ENCODE measurements at places on chromosomes 1 and 21. TPM values are rescaled to one million over a fixed set of nuclear protein-coding genes. Genes with fewer than 3 reads are reported as not detected.

DNA sequence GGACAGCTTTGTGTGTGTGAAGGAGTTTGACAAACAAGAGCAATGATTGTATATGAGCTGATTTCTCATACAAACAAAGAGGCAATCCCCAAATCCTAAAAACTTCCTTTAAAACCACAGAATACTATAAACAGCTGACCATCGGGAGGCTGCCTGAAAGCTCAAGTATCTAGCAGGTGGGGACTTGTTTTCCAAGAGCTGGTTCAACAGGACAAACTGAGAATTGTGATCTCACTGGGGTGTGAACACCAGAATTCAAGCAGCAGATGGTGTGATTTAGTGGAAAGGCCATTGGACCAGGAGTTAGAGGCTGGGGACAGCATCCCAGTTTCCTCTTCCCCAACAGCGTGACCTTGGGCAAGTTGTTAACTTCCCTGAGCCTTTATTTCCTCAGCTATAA lies 13.9 kb downstream of the LMX1A start:
- DNase-seq, result no peak

GRCh38 chr1:197063212-197063611 lies 3.8 kb downstream of the F13B start:
- no peak for DNase-seq

DNA sequence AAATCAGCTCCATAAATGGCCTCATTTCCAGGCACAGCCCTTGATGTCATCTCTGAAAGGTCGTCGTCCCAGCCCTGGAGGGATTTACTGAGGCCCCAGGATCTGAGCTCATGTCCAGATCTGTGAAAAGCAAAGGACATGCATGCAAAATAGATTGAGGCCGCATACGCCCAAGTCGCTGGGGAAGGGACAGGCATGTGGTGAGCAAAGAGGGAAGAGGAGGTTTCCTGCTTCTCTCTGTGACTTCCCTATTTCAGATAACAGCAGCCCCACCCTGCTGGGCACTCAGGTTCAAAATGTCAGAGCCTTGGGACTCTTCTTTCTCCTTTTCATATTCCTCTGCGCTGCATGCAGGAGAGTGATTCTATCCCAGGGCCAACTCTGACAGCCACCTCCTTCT lies 197.2 kb downstream of the ADSS2 start:
- DNase-seq, result no peak

GRCh38 chr1:169623132-169623926 lies 6.6 kb downstream of the SELP start:
- DNase-seq, result no peak

- DNase-seq, result no peak
Measured at GRCh38 chr1:103243481-103243880, 135.2 kb upstream of the COL11A1 start.

- no peak for DNase-seq
Measured at GRCh38 chr1:170010443-170010842, 64.1 kb downstream of the KIFAP3 start.

DNA sequence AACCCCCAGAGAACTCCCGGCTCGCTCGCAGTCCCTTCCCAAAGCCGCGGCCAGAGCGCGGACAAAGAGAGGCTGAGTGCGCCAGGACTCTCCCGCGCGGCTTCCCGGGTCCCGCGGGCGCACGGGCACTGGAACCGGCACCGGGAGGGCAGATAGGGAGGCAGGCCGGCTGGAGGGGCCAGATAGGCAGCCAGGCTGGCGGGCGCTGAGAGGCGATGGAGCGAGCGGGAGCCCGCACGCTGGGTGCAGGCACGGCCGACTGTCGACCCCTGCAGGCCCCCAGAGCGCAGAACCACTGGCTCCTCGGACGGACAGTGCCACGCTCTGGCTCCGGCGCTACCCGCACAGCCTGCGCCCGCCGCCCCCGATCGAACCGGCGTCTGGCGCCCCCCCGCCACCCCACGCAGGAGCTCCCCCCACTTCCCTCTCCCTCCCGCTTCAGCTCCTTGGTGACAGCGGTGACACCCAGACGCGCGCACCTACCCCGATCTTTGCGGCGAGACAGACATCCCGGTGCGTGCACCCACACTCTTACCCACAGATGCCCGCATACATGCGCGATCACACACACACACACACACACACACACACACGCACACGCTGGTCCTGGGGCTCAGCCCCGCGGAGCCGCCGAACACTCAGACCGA lies 534 bp downstream of the SLC6A9 start:
- DNase-seq, result no peak

GRCh38 chr1:212283741-212284140 lies 1.5 kb upstream of the PPP2R5A start:
- DNase-seq, result no peak

Gene SV2A
- total RNA-seq, result 0.45 TPM

Gene SLC2A5
- 0.35 TPM for total RNA-seq

Data from left lobe of liver (tissue), 2 donors.